Thyroid gland (tissue), 4 donors: ENCODE measurements at places on chromosomes 11 and 22. TPM values are rescaled to one million over a fixed set of nuclear protein-coding genes. Genes with fewer than 3 reads are reported as not detected.
A peak's percentile ranks its signal among the peaks of the same experiment; 100 is the strongest.

- peaks cover 33% of the 10 kb centered on the region for H3K4me1 ChIP-seq
- peak overlapping the region; percentile 62 for H3K4me3 ChIP-seq
- no peaks in the 10 kb centered on the region for H3K27me3 ChIP-seq
Measured at GRCh38 chr11:61162092-61162941, 1.1 kb upstream of the VPS37C start.

GRCh38 chr22:20520093-20520511 lies 12.7 kb downstream of the MED15 start:
- H3K4me1 ChIP-seq: peaks cover 28% of the 10 kb centered on the region
- H3K36me3 ChIP-seq: no peaks in the 10 kb centered on the region
- H3K27ac ChIP-seq: no peak overlapping the region
- no peak for DNase-seq
- no peaks in the 10 kb centered on the region for H3K27me3 ChIP-seq
- no peak overlapping the region for H3K4me3 ChIP-seq

DNA sequence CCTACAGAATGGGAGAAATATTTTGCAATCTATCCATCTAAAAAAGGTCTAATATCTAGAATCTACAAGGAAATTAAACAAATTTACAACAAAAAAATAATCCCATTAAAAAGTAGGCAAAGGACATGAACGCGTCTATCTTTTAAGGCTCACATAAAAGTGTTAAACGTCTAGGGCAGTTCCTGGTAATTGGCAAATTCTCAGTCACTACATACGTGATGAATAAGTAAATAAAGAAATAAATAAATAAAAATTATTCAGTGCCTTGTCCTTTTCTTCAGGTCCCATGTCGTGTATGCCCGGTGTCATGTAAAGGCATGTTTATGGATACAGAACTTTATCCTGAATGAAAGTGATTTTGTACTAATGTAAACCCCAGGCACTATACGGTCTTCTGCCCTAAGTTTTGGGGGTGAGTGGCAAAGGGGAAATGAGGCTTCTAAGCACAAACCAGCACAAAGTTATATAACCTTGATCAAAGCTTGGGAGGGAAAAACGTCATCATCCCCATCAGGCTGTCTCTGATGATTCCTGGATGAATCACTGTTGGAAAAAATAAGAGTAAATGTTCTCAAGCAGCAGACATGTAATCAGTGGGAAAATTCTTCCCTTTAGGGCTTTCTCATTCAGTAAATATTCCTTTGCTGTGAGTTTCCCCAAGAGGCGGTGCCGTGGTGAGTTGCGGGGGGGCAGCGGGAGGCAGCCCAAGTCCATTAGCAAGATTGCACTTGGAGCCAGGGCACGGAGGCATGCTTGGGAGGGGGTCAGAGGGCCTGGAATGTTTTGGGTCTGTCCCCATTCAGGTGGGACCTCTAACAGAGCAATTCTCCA lies 30.4 kb upstream of the MICAL2 start:
- H3K36me3 ChIP-seq: no peaks in the 10 kb centered on the region
- H3K4me1 ChIP-seq: peaks cover 5% of the 10 kb centered on the region
- DNase-seq: no peak
- H3K4me3 ChIP-seq: no peak overlapping the region
- H3K27me3 ChIP-seq: no peaks in the 10 kb centered on the region
- peak overlapping the region; percentile 27 for H3K27ac ChIP-seq

DNA sequence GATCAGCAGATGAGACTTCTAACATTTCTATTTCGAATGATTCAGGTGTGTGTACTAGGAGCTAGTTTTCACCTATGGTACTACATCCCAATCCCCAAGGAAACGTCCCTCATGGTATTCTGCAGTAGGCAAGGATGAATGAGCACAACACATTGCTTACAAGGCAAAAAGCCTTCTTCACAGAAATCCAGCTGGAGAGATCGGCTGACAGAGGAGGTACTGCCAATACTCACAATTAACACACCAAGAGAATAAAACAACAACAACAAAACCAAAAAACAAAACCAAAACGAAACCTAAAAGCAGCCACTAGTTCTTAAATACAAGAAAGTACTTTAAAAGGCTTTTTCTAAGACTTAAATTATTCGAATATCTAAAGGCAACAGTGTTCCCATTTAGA lies 101.4 kb downstream of the PICALM start:
- H3K36me3 ChIP-seq: peaks cover 6% of the 10 kb centered on the region
- no peak overlapping the region for H3K27ac ChIP-seq
- H3K27me3 ChIP-seq: no peaks in the 10 kb centered on the region
- no peaks in the 10 kb centered on the region for H3K4me1 ChIP-seq

- H3K27me3 ChIP-seq: no peaks in the 10 kb centered on the region
- no peaks in the 10 kb centered on the region for H3K4me1 ChIP-seq
- DNase-seq: no peak
- no peak overlapping the region for H3K4me3 ChIP-seq
- no peaks in the 10 kb centered on the region for H3K36me3 ChIP-seq
- no peak overlapping the region for H3K27ac ChIP-seq
Measured at GRCh38 chr22:46827136-46827780, 64.8 kb downstream of the TBC1D22A start.

GRCh38 chr22:38923463-38924346 lies 33.7 kb upstream of the APOBEC3A start:
- no peaks in the 10 kb centered on the region for H3K36me3 ChIP-seq
- peaks cover 27% of the 10 kb centered on the region for H3K4me1 ChIP-seq
- H3K27ac ChIP-seq: peak overlapping the region; percentile 87

DNA sequence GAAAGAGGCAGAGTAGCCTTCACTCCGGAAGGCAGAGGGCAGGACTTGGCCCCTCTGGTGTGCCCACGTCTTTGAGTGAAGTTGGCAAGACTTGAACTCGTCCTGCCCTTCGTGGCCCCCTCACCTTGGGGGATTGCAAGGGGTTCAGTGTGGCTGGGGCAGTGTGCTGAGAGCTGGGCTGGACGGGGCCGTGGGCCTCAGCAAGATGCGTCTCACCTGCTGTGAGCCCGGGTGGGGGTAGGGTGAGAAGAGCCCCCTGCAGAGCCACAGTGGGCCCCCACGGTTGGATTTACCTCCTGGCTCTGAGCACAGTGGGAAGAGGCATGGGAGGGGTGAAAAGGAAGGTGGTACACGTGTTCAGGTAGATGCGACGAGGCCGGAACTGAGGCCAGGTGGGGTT lies 81.4 kb upstream of the ATXN10 start:
- H3K4me3 ChIP-seq: no peak overlapping the region
- no peak for DNase-seq

DNA sequence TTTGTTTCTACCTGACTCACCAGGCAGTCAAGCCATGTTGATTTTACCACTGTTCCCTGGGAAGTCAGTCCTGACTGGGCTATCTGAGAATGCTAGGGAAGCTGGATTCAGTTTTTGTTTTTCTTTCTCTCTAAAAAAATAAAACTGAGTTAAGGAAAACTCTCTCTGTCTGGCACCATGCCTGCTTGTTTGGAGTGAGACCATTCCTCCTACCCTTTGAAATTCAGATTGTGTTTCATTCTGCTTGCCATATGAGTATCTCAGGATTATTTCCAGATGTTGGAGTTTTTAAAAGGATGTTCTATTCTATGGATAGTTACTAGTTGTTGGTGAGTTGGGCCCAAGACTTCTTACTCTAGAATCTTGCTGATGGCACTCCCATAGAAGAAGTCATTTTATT lies 1917.0 kb downstream of the LRRC4C start:
- H3K4me3 ChIP-seq: no peak overlapping the region
- no peaks in the 10 kb centered on the region for H3K27me3 ChIP-seq
- H3K4me1 ChIP-seq: peaks cover 4% of the 10 kb centered on the region
- DNase-seq: peak; percentile 64
- no peak overlapping the region for H3K27ac ChIP-seq

DNA sequence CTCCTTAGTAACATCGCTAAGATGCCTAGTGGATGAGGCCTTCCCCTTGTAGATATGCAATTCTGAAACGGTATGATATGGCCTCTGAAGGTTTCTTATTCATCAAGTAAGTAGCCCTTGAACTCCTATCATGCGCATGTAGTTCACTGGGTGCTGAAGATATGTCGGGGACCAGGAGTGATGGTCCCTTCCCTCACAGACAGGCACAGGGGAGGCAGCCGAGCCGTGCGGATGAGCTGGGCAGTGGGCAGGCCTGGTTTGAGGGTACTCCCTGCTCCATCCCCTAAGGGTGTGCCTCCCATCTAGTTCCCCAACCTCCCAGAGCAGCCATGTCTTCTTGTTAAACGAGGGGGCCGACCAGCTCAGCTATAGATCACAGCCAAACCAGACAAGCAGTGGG lies 40.1 kb downstream of the TP53I11 start:
- no peaks in the 10 kb centered on the region for H3K36me3 ChIP-seq
- no peaks in the 10 kb centered on the region for H3K27me3 ChIP-seq
- peaks cover 13% of the 10 kb centered on the region for H3K4me1 ChIP-seq
- no peak for DNase-seq
- H3K27ac ChIP-seq: no peak overlapping the region

DNA sequence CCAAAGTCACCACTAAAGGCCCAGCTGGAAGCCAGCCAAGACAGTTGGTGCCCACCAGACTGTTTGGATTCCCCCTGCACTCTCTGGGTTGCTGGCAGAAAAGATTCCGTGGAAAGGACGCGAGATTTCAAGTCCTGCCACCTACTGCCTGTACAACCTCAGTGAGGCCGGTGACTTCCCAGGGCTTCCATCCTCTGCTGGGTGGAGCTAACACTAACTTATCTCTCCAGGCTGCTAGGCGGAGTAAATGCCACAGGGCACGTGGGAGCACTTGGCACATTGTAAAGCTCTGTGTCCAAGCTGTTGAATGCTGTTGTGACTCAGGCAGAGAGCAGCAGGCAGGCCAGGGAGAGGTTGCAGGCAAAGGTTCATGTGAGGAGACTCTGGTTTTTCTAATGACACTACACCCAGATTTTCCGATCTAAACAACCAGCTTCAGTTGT lies 50.9 kb upstream of the CDON start:
- no peak overlapping the region for H3K4me3 ChIP-seq
- H3K27me3 ChIP-seq: no peaks in the 10 kb centered on the region
- DNase-seq: peak; percentile 98

GRCh38 chr11:76602431-76602861 lies 68.1 kb downstream of the LRRC32 start:
- DNase-seq: no peak
- H3K27ac ChIP-seq: no peak overlapping the region
- no peaks in the 10 kb centered on the region for H3K36me3 ChIP-seq
- H3K4me1 ChIP-seq: peaks cover 7% of the 10 kb centered on the region

GRCh38 chr11:1384199-1384970 lies 5.3 kb upstream of the BRSK2 start:
- DNase-seq: no peak
- H3K4me3 ChIP-seq: no peak overlapping the region
- peaks cover 12% of the 10 kb centered on the region for H3K4me1 ChIP-seq
- H3K27me3 ChIP-seq: no peaks in the 10 kb centered on the region

GRCh38 chr22:28442711-28443525 lies 236.7 kb downstream of the TTC28 start:
- peak overlapping the region; percentile 83 for H3K27ac ChIP-seq
- peak overlapping the region; percentile 45 for H3K4me3 ChIP-seq
- no peaks in the 10 kb centered on the region for H3K27me3 ChIP-seq

DNA sequence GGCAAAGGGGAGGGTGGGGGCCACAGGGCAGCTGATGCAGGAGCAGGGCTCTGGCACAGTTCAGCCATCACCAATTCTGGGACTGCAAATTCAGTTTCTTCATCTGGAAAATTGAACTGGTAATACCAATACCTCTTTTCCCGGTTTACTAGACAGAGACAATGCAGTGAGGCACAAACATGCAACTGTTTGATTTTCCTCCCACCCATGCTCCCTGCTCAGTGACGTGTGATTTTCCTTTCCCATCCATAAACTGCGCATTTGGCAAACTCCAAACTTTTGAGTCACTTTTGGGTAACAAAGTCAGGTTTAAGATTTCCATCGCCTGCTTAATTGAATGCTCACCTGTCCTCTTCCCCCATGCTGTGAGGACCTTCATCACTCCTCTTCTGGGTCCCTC lies 23.2 kb downstream of the P2RY2 start:
- no peak for DNase-seq
- H3K27ac ChIP-seq: no peak overlapping the region
- peaks cover 23% of the 10 kb centered on the region for H3K4me1 ChIP-seq
- H3K4me3 ChIP-seq: no peak overlapping the region
- peaks cover 5% of the 10 kb centered on the region for H3K36me3 ChIP-seq

- no peak for DNase-seq
- peaks cover 70% of the 10 kb centered on the region for H3K4me1 ChIP-seq
- no peak overlapping the region for H3K27ac ChIP-seq
Measured at GRCh38 chr22:32820131-32821119, 18.9 kb downstream of the TIMP3 start.

DNA sequence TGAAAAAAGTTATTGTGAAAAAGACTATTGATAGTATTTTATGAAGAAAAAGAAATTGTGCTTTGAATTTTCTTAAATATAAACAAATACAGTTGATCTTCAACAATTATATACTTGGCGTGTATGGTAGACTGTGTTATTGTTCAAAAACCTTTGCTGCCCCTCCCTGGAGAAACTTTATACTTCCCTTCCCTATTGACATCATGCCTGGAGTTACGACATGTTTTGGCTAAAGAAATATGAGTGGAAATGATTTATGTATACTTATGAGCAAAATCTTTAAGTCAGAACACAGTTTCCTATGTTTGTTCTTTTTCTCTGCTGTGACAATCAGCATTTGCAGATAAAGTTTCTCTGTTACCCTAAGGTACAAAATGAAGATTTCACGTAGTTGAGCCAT lies 243.8 kb downstream of the TMEM135 start:
- no peak for DNase-seq
- no peak overlapping the region for H3K4me3 ChIP-seq
- H3K27ac ChIP-seq: no peak overlapping the region
- H3K4me1 ChIP-seq: no peaks in the 10 kb centered on the region

DNA sequence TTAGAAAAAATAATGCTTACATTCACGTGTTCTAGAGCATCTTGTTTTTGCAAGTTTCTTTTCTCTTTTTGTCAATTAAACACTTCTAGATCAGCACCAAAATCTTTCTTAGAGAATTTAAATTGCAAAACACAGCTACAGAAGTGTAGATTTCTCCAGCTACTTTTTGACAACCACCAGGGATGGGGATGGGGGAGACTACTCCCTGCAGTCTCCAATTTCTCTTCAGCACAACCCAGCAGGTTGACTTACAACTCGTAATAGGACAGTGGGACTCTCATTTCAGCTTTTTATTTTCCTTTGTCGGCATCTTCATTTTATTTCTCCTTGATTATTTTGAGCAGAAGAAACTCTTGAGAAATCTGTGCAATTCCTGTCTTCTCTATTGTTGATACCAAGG lies 441.2 kb downstream of the LRRC4C start:
- H3K4me3 ChIP-seq: no peak overlapping the region
- no peaks in the 10 kb centered on the region for H3K36me3 ChIP-seq
- no peaks in the 10 kb centered on the region for H3K27me3 ChIP-seq
- DNase-seq: no peak

- H3K27me3 ChIP-seq: no peaks in the 10 kb centered on the region
- DNase-seq: no peak
- H3K4me1 ChIP-seq: peaks cover 37% of the 10 kb centered on the region
- H3K4me3 ChIP-seq: no peak overlapping the region
- no peak overlapping the region for H3K27ac ChIP-seq
- H3K36me3 ChIP-seq: no peaks in the 10 kb centered on the region
Measured at GRCh38 chr11:61980783-61981541, 13.5 kb upstream of the FTH1 start.

GRCh38 chr22:22404598-22405284 lies 103.8 kb downstream of the ZNF280B start:
- no peaks in the 10 kb centered on the region for H3K27me3 ChIP-seq
- no peaks in the 10 kb centered on the region for H3K36me3 ChIP-seq
- H3K27ac ChIP-seq: no peak overlapping the region
- H3K4me1 ChIP-seq: no peaks in the 10 kb centered on the region
- no peak overlapping the region for H3K4me3 ChIP-seq
- no peak for DNase-seq

CCDC73 gene
- not detected for total RNA-seq

F2 gene
- not detected for total RNA-seq

CHADL gene
- total RNA-seq: 5.1 TPM

GAB4 gene
- total RNA-seq: not detected

OTOG gene
- not detected for total RNA-seq

GAL gene
- total RNA-seq: not detected

RCOR2 gene
- not detected for total RNA-seq

CALCA gene
- 569 TPM for total RNA-seq

CRYBA4 gene
- total RNA-seq: not detected

CD44 gene
- total RNA-seq: 190 TPM
